ENCODE measurements at places on chromosomes 1 and 21.

DNA sequence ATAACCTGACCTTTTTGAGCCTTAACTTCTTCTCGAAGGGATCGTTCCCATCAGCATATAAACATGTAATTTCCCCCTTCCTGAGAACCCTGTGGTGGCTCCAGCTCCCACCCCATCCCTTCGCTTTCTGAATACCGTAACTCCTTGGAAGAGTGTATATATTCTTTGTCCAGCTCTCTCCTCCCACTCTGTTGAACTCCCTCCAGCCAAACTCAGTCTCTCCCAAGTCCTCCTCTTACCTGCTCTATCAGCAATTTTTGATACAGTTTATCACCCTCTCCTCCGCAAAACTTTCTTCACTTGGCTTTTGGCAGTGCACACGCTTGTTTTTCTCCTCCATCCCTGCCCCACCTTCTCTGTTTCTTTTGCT lies 109.9 kb upstream of the SLC25A33 start:
- no peak for DNase-seq

GRCh38 chr1:86296305-86297205 lies 99.6 kb downstream of the ODF2L start:
- no peak for DNase-seq

GRCh38 chr1:20367116-20367585 lies 76.5 kb downstream of the VWA5B1 start:
- DNase-seq = peak; percentile 55

GRCh38 chr1:21822349-21822748 lies 10.3 kb downstream of the LDLRAD2 start:
- DNase-seq = no peak

- DNase-seq = no peak
These were observed 5.1 kb upstream of the OSCP1 start for GRCh38 chr1:36455386-36455785.

DNA sequence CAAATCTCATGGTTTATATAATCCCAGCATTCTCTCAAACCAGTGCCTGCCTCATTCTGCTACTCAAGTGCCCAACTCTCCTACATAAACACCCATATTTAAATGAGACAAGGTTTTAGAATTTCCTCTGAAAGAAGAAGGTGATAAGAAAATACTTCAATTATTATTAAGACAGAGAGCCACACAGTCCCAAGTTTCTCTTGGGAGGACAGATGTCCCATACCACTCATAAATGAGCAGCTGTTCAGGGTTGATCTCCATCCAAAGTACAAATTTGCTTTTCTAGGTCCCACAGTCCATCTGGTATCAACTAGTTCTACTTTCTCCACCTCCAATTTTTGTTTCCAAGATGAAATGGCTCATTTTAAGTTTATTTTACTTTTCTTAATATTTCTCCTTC lies 11.3 kb downstream of the DCAF8 start:
- no peak for DNase-seq

GRCh38 chr1:55463814-55464475 lies 248.8 kb upstream of the USP24 start:
- no peak for DNase-seq

GRCh38 chr1:109603229-109603628 lies 16.2 kb downstream of the GNAT2 start:
- DNase-seq = no peak

GRCh38 chr1:214455971-214456867 lies 95.2 kb downstream of the PTPN14 start:
- no peak for DNase-seq

- DNase-seq = no peak
These were observed 22.5 kb downstream of the RSPH1 start for GRCh38 chr21:42473498-42474042.
